ENCODE measurements at places on chromosomes 1 and 21. TPM values are rescaled to one million over a fixed set of nuclear protein-coding genes. Genes with fewer than 3 reads are reported as not detected.

DNA sequence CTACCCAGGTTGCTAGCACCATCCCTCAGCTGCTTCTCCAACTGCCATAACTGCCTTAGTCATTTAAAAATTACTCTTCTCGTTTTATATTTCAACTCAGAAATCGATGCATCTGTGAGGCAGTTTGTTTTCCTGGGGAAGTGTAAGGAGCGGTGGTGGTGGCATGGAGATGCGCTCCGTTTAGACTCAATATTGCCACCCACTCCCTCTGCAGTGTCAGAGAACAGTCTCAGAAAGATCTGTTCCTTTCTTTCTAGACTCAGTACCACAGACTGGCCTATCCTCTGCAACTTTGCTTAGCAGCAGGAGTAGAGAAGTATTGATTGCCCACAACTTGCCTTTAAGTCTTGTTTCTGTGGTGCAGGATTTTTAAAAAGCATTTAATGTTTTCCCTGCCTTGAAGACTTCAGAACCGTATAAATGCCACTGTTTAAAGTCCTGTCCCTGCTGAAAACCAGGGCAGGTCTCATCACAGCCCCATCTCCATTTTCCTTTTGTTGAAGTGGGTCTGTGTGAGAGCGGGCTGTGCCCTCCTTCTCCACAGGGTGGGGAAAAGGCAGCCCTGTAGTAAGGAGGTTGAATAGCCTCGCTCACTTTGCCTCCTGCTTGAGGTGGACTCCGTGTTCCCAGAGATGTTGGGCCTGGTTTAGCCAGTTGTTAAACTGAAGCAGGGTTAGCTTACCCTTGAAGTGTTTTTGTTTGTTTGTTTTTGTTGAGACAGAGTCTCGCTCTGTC, 105.2 kb downstream of the NFIA start:
- no peak for DNase-seq

DNA sequence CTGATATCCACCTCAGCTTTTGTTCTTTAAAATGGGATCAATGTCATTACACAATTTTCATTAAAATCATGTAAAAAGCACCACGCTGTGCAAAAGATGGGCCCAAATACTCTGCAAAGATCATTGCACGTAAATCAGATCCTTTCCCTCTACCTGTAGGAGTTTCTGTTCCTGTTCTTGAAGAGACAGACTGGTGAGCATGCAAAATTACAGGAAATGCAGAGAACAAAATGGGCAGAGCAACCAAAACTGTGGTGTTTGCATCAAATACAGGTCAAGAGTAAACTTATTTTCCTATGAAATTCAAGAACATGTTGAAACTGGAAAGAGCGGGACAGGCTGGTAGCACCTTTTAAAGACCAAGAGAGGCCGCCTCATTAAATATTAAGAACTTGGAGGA, 294.9 kb upstream of the ADGRL2 start:
- no peak for DNase-seq

- no peak for DNase-seq
Measured at GRCh38 chr1:178540646-178541045, 27.7 kb downstream of the TEX35 start.

- no peak for DNase-seq
Measured at GRCh38 chr1:106268070-106268469, 788.4 kb upstream of the PRMT6 start.

GRCh38 chr1:151193856-151194255, 3.9 kb upstream of the VPS72 start:
- DNase-seq: no peak

- no peak for DNase-seq
Measured at GRCh38 chr1:224923726-224924125, 5.7 kb upstream of the DNAH14 start.

GRCh38 chr1:74215229-74215628, 17.2 kb downstream of the FPGT start:
- DNase-seq: no peak

DNA sequence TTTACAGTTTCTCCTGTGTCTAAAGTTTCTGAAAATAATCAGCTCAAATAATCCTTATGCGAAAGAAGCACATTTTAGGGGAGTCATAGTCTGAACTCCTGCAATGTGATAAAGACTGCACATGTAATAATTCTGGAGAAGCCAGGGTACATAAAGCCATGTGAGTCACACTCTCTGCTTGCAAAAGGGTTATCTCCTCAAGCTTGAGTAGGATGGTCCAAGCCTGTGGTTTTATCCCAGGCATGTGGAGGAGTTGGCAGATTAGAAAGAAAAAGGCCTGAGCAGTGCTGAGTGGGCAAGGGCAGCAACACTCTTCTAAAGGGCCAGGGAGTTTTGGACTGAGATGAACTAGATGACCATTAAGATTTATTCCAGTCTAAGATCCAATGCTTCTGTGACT, 220.4 kb downstream of the RHOU start:
- no peak for DNase-seq

DNA sequence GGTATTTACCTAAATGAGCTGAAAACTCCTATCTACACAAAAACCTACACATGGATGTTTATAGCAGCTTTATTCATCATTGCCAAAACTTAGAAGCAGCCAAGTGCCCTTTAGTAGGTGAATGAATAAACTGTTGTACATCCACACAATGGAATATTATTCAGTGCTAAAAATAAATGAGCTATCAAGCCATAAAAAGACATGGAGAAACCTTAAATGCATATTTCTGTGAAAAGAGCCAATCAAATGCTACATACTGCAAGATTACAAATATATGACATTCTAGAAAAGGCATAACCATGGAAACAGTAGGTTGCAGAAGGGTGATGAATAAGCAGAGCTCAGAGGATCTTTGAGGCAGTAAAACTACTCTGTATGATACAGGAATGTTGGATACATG, 23.3 kb downstream of the ABCB10 start:
- DNase-seq: no peak

DNA sequence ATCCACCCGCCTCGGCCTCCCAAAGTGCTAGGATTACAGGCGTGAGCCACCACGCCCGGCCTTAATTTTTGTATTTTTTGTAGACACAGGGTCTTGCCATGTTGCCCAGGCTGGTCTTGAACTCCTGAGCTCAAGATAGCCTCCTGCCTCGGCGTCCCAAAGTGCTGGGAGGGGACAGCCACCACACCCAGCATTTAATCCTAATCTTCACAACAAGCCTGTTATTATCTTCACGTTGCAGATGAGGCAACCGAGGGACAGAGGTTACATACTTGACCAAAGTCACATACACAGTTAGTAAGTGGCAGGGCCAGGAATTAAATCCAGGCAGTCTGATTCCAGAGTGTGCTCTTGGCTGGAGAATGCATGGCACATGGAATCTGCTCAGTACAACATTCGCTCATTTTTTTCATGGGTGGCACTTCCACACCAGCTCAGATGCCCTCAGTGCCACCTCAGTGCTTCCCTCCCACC, 4.8 kb upstream of the GPR37L1 start:
- no peak for DNase-seq

GRCh38 chr1:193438771-193439170, 252.4 kb upstream of the B3GALT2 start:
- no peak for DNase-seq

- no peak for DNase-seq
Measured at GRCh38 chr1:24948079-24948827, 18.2 kb upstream of the RUNX3 start.

DNA sequence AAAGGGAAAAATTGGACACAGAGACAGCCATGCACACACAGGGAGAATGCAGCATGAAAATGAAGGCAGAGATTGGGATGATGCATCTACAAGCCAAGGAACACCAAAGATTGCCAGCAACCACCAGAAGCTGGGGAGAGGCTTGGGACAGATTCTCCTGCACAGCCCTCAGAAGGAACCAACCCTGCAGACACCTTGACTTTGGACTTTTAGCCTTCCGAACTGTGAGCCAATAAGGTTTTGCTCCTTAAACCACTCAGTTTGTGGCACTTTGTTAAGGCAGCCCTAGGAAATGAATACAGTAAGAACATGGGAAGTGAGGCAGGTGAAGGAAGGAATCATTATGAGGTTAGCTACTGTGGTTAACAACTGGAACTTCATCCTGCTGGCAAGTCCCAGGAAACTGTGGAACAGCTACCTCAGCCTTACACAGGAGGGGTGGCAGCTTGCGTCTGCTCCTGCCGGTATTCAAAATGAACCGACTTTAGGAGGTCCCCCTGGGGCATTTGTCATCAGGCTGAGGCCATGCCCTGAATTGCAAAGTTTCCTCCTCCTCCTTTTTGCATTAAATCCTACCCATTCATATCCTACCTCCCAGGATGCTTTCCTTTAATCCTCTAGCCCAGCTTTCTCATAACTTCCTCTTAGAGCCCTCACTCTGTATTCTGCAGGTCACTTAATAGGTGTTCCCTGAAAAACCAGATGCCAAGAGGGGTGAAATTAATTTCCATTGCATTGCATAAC, 15.4 kb downstream of the CD247 start:
- no peak for DNase-seq

DNA sequence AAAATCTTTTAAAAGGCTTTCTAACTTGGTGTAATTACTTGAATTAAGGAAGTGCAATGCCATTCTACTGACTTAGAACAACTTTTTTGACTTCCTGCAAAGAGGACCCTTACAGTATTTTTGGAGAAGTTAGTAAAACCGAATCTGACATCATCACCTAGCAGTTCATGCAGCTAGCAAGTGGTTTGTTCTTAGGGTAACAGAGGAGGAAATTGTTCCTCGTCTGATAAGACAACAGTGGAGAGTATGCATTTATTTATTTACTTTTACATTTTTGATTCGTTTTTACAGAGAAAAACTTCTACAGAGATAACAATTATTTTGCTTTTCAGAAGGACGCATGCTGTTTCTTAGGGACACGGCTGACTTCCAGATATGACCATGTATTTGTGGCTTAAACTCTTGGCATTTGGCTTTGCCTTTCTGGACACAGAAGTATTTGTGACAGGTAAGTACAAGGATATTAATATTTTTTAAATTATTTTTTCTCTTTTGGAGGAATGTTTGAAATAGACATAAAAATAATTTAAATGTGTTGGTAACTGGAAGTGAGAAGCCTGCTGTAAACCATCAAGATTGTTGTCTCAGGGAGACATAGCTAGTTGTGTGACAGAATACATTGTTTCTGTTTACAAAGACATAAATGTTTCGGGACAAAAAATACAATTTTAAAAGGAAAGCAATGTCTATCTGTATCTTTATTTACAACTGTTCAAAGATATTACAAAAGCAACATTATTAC, at the start of gene PTPRC:
PTPRC (plus strand) TSS at position 147 of the 742 bp plus-strand sequence; CDS start at position 376, 229 bp downstream.
- DNase-seq: no peak

DNA sequence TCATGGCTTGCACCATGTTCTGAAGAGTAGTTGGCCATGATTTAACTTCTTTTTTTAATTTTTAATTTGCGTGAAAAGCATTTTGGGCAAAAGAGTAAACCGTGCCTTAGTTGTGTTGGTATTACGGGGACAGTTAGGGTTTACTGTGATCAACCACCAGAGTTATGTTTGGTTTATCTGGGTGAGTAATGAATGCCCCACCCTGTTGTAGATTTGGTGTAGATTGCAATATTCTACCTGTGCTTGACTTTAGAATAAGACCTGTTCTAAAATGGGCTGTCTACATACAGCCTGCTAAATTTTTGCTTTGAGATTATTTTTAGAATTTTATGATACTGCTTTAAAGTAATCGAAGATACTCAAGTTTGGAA, 1.4 kb downstream of the USP25 start:
- no peak for DNase-seq

- no peak for DNase-seq
Measured at GRCh38 chr1:234535763-234536515, 57.0 kb upstream of the TARBP1 start.

DNA sequence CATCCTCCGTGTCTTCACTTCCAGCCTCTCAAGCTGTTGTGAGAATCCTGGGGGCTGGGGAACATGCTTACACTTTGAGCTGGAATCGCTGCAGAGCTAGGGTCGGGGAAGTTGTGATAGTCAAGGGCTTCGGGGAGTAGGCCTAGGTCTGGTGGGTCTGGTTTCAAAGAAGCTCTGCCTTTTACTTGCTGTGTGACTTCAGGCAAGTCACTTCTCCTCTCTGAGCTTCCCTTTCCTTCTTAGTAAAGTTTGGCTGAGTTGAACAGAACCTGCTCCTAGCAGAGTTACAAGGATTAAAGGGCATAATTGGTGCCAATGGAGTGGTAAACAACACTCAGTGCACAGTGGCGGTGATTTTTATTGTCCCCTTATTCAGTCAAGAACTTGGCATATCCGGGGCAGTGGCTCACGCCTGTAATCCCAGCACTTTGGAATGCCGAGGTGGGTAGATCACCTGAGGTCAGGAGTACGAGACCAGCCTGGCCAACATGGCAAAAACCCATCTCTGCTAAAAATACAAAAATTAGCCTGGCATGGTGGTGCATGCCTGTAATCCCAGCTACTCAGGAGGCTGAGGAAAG, 25.7 kb downstream of the ARHGEF19 start:
- no peak for DNase-seq

GRCh38 chr1:20485527-20486456, at the start of gene CAMK2N1:
Gene CAMK2N1 (minus strand): TSS chr1:20486210. CDS start chr1:20485379, 831 bp downstream.
- no peak for DNase-seq

- no peak for DNase-seq
Measured at GRCh38 chr21:41365377-41366107, 3.7 kb downstream of the MX2 start.

DNA sequence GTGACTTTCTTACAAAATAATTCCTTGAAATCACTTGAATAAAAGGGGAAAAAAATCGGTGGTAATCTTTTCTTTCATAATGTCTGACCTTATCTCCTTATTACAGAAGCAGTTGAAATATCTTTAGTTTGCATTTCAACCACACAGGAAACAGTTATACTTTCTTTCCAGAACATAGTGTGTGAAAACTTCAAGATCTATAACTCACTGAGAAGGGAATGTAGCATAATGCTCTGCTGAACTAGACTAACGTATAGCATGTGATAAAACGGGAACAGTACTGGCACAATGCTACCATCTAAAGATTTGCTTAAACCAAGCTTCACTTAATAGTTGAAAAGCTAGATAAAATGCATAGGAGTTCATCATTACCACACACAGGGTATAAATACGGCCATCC, 45.0 kb downstream of the VAV3 start:
- no peak for DNase-seq

DNA sequence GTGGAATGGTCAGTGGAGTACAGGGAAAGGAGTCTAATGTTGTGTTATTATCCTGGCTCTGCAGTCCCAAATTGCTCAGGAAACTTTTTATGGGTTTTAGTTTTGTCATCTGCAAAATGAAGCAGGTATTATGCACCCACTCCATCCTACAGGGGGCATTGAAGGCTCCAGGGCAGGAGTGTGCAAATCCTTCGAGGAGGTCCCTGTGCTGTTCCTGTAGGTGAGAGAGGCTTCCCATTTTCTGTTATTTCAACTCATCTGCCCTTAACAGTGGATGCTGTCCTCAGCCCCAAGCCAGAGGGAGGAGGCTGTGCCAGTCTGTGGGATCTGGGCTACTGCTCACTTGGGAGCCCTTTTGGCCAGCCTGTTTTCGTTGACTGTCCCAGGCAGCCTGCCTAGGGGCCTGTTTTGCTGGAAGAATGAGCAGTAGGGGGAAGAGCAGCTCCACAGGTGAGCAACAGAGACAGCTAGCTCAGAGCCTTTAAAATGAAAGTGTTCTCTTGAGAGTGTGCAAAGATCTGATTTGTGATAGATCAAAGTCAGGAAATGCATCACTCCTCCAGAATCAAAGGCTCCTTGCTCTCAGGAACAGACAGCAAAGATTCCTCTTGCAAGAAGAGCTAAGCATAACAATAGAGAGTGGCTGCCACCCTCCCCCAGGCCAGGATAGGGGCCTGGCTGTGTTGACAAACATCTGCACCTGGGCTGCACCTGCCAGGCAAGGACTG, 317.6 kb upstream of the PROX1 start:
- DNase-seq: no peak

The BRWD1 gene
- 48.4 TPM for polyA plus RNA-seq

The CRYAA gene
- not detected for polyA plus RNA-seq

The CRABP2 gene
- 96.4 TPM for polyA plus RNA-seq

The EXTL2 gene
- polyA plus RNA-seq: 72.6 TPM

The ELAPOR1 gene
- polyA plus RNA-seq: 0.74 TPM

The HSD3B2 gene
- polyA plus RNA-seq: 0.23 TPM

The TMEM39B gene
- polyA plus RNA-seq: 25.0 TPM

The SPRR2A gene
- 0.57 TPM for polyA plus RNA-seq

The AIRE gene
- 0.43 TPM for polyA plus RNA-seq
